Airway epithelial cell (primary cell): ENCODE measurements at places on chromosomes 1 and 21. TPM values are rescaled to one million over a fixed set of nuclear protein-coding genes. Genes with fewer than 3 reads are reported as not detected.

The CDA gene
- total RNA-seq: 18.5 and 22.1 TPM in 2 replicates

The COL16A1 gene
- 97.7 and 98.1 TPM in 2 replicates for total RNA-seq

The FAM163A gene
- not detected in 2 replicates for total RNA-seq

The PRPF38A gene
- total RNA-seq: 14.6 and 20.1 TPM in 2 replicates

The LCE1B gene
- total RNA-seq: not detected in 2 replicates

The DIO1 gene
- total RNA-seq: 0.35 TPM in 1 of 2 replicates, not detected in the other

The PRDX1 gene
- total RNA-seq: 671 and 698 TPM in 2 replicates

The PRDX6 gene
- 240 and 282 TPM in 2 replicates for total RNA-seq

The TRAF3IP3 gene
- not detected in 2 replicates for total RNA-seq

The LYSMD1 gene
- 7.2 and 9.7 TPM in 2 replicates for total RNA-seq

The SV2A gene
- 3.4 and 4.5 TPM in 2 replicates for total RNA-seq

The AKNAD1 gene
- total RNA-seq: 0.19 and 0.28 TPM in 2 replicates

The F5 gene
- total RNA-seq: under 0.01 and 0.07 TPM in 2 replicates

The UTS2 gene
- 0.33 and 1.3 TPM in 2 replicates for total RNA-seq

The NGF gene
- total RNA-seq: 0.09 and 0.35 TPM in 2 replicates
